NCI-H1105 (cell line): ENCODE measurements at places on chromosomes 3 and 15.

DNA sequence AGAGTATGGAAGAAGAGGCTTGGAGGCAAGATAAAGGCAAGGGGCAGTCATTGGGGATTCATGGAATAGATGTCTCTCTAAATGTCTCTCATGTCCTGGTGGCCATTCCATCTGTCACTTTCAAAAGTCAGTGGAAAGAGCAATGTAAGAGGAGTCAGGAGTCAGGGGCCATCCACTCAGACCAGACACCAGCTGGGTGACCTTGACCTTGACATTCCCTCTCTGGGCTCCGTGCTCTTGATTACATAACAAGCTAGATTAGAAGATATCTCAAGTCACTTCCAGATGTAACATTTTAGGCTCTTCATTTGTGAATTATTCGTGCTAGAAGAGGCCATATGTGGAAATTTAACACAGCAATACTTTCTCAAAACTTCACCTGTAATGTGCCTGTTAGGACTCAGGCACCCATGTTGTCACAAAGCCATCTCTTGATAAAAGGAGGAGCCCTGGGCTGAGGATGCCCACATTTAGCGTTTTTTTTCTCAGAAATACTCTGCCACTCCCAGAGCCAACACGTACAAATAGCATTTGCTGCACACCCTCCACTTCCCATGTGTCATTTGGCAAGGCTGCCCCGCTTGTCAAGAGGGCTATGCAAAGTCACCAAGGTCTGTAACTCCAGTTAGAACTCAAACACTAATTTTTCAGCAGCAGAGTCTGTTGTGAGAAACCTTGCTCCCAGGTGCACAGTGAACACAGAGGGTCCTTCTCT, 321.7 kb downstream of the RORA start:
- no peak for DNase-seq

DNA sequence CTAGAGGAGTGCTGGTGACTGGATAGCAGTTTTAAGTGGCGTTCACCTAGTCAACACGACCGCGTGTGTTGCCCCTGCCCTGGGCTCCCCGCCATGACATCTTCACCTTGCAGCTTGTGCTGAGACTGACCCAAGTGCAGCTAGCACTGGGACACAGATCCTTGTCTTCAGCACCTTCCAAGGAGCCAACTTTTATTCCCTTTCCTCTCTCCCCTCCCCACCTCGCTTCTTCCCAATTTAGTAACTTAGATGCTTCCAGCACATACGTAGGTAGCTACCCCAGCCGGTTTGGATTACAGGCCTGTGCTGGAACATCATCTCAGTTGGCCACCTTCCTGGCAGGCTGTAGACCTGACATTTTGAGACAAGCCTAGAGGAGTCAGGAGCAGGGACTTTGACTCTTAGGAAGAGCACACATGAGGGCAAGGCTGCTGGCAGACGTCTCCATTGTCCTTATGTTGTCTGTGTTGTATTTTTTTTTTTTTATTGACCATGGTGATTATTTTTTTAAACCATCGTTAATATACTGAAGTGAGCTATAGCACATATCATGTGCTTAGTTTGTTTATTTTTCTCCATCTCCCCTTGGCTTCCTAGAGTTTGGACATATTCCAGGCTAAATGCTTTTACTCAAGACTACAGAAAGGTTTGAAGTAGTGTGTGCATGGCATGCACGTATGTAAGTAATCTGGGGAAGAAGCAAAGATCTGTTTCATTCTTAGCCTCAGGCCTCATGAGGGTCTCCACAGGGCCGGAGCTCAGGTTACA, 61.1 kb downstream of the AAGAB start:
- DNase-seq: no peak

DNA sequence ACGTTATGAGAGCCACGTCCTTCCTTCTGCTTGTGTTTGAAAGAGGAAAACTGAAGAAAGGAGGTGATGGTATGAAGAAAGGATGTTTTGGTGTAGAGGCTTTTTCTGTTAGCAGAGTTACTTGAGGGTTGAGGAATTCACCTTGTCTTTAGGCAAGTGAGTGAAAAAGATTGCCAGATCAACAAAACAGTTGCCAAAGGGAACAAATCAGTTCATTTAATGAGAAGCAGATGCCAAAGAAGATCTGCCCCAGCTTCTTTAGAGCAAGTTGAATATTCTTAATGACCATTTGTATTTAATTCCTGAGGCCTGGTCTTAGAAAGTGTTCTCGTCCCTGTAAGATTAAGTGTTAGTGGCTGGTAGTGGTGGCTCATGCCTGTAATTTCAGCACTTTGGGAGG, 2.6 kb downstream of the CHCHD6 start:
- no peak for DNase-seq

- peak; percentile 71 for DNase-seq
Measured at GRCh38 chr3:193040836-193041672, 123.4 kb upstream of the MB21D2 start.

- no peak for DNase-seq
Measured at GRCh38 chr15:99324082-99324620, 72.9 kb downstream of the LRRC28 start.

- no peak for DNase-seq
Measured at GRCh38 chr3:147422196-147422595, 13.0 kb downstream of the ZIC1 start.

DNA sequence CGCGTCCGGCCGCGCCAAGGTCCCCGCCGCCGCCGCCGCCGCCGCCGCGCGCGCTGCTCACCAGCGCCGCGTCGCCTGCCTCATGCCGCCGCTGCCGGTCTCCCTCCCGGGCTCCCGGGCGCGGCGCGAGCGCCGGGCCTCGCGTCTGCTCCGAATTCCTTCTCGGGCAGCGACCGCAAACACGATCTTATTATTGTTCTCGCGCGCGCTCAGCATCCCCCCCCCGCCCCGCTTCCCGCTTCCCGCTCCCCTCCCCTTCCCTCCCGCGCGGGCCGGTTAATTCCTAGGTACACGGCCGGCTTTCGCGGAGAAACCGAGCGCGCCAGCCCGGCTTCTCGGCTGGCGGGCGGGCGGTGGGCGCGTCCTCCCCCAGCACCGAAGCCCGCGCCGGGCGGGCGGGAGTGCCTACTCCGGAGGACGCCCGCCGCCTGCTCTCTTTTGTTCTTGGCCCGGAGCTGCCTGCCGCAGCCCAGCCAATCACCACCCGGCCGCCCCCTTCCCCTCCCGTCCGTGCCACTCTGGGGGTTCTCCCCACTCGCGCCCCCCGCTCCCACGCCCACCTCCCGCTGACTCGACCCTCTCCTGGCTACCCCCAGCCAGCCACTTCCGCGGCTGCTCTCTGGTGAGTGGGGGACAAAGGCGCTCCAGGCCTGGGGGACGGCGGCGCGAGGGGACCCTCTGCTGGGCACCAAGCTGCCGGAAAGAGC, at the start of gene HDGFL3:
Gene HDGFL3 (minus strand): TSS at position 164 of the 707 bp plus-strand sequence. CDS start 409 bp downstream, outside the sequence.
- DNase-seq: peak; percentile 47

DNA sequence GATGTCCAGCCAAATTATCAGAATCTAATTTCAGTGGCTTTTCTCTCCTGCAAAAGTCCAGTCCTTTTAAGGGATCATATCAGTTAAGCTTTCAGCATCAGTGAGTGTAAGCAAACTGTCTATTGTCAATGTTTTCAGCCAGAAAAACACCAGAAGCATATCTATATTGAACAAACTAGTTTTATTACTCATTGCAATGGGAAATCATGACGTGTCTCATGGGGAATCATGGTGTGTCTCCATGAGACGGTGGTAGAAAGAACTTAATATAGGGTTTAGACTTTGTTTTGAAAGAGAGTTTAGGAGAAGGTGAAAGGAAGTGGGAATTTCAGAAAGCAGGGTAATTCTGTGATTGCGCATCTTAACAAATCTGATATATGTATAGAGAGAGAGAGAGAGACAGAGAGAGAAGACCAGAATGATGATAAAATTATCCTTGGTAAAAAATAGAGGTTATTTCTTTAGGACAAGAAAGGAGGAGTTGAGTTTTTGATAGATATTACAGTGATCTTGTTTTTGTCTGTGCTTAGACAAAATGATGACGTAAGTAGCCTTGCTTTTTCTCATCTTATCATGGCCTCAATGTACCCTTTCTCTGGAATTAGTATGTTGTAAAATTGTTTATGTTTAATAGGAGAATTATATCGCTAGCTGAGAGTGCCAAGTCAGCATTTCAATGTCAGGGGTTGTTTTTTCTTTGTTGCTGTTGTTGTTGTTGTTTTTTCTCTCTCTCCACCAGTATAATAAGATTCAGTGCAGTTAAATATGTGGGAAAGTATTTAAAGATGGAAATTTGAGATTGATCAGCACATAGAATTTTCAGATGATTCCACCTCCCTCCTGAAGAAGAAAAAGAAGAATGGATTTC, 129.9 kb upstream of the OSTN start:
- no peak for DNase-seq

DNA sequence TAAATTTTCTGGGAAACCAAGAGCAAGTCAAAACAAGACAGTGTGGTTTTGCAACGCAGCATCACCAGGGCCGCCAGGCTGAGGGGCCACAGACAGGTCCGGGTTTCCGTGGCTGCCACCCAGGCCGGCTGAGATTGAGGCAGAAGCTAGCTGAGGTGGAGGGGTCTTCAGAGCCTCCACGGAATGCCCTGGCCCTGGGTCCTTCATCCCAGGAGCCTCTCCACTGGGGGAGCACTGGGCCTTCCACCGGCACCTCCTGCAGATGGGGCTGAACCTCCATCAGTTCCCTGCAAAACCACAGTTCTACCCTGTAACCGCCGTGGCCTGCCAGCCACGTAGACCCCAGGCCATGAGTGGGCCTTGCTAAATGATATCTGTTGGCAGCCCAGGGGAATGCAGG, 152.7 kb downstream of the CHSY1 start:
- DNase-seq: no peak

GRCh38 chr3:41103200-41103599, 96.1 kb upstream of the CTNNB1 start:
- no peak for DNase-seq

- DNase-seq: no peak
Measured at GRCh38 chr3:129554356-129555152, 11.6 kb downstream of the H1-8 start.

GRCh38 chr3:111668888-111669488, 73.8 kb upstream of the ZBED2 start:
- peak; percentile 67 for DNase-seq

- DNase-seq: no peak
Measured at GRCh38 chr3:197692641-197693040, 44.1 kb downstream of the RUBCN start.

DNA sequence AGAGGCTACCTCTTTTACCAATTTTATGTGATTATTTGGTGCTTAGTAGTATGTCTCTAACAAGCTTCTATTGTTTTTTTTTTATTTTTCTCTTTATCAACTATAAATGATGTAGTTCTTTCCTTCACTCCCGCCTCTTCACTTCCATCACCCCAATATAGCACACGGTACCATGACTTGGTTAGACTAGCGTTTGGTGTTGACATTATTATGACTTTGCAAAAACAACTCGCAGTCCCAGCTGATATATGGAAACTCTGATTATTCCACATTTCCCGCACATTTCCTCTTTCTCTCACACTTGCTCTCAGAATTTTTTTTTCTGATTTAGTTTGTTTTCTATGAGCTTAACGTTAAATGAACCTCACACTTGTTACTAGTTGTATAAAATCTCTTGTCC, 162.2 kb downstream of the GREM1 start:
- DNase-seq: no peak

DNA sequence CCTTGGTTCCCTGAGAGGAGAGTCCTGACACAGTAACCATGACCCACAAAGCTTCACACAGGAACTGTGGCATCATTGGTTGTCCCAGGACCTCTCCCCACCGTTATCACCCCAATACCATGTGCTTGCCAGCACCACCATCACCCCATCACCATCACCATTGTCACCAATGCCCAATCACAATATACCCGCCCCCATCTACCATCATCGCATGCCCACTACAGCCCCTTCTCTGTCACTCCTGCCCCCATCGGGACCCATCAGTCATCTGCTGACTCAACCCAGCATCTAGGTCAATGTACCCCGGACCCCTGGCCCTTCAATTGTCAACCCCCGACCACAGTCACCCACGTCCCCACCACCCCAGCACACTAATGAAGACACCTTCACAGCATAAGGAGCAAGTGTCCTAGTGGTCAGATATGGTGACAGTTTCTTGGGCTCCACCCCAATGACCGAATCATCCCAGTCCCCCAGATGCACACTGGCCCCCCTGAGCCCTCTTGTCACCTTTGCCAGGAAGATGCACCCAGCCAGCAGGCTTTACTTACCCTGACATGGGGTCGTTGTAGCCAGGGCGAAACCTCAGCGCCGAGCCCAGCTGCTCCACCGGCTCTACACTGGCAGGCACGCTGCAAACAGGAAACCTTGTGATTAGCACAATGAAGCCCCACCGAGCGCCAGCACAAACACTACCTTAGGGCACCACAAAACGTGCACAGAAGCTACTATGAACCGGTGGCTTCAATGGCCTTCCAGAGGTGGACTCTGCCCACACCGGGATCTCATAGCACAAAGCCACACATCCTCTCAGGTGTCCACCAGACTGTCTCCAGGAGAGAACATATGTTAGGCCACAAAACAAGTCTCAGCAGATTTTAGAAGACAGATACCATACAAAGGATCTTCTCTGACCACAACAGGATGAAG, 25.1 kb downstream of the SHISA5 start:
- no peak for DNase-seq

DNA sequence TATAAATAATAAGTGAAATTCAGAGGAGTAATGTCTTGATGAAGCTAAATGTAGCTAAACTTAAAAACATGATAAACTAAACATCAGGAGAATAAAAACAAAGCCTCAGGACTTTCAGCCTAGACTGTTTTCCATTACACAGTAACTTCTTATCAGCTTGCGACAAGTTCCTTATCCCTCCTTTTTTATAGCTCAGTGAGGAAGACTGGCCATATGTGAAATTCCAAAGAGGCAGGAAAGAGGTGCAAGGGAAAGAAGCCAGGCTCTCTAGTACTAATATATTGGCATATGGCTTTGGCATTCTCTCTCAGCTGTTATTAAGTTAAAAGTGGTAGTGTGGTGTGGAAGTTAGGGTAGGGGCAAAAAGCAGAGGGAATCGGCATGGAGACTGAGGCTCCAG, 4.4 kb downstream of the COX17 start:
- DNase-seq: no peak

DNA sequence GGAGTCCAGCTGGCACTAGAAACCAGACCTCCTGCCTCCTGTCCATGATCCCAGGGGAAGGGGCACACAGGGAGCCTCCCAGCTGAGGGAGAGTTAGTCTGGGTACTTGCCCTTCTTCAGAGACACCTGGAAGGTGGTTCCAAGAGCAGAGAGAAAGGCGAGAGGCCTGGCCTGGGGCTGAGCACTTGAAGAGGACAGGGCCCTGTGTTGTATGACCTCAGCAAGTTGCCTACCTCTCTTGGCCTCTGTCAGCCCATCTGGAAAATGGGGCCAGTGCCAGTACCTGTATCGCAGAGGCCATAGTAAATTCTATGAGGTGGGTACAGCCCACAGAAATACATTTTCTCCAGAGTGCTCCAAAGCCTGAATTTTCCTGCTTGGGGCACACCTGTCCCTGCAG, 19.5 kb downstream of the PTH1R start:
- DNase-seq: no peak

GRCh38 chr3:78867409-78868372, 900.1 kb downstream of the ROBO1 start:
- no peak for DNase-seq

GRCh38 chr3:112635674-112636073, 5.3 kb downstream of the CCDC80 start:
- DNase-seq: no peak

GRCh38 chr3:151303751-151304150, 12.9 kb downstream of the GPR87 start:
- no peak for DNase-seq

GRCh38 chr3:192417017-192417416, 310.3 kb downstream of the FGF12 start:
- DNase-seq: no peak
